Prostate gland (tissue), 2 donors: ENCODE measurements at places on chromosomes 2 and 18.
A peak's percentile ranks its signal among the peaks of the same experiment; 100 is the strongest.

DNA sequence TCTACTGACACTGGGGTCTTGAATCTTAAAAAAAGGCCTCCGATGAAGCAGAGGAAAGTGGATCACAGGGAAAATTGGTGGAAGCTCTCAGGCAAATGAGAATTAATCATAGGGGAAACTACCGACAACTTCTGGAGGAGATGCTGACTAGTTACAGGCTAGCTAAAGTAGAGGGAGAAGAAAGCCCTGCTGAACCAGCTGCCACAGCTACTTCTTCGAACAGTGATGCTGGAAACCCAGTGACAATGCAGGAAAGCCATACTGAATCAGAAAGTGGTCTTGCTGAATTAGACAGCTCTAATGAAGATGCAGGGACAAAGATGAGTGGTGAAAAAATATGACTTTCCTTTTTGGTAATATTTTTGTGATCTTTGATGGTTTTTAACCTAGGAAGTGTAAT is 44.9 kb upstream of the SLC3A1 start:
- DNase-seq: no peak

DNA sequence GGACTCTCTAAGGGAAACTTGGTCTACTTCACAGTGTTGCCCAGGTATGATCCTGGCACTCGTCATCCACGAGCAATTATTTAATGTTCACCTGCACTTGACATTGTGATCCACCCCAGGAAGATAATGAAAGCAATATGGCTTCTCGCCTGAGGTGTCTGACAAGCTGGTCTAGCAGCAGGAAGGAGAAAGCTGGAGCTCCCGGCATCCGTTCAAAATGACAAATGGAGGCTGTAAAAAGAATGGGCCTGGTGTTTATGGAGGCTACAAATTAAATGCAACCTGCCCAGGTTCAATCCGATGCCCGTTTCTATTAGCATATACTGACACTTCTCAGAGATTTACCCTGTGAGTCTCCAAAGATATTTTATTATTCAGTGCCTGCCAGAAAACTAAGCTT is 317.6 kb downstream of the CTNNA2 start:
- no peak for DNase-seq

- no peak for DNase-seq
These were observed 230.2 kb downstream of the CELF4 start for GRCh38 chr18:37335409-37335736.

DNA sequence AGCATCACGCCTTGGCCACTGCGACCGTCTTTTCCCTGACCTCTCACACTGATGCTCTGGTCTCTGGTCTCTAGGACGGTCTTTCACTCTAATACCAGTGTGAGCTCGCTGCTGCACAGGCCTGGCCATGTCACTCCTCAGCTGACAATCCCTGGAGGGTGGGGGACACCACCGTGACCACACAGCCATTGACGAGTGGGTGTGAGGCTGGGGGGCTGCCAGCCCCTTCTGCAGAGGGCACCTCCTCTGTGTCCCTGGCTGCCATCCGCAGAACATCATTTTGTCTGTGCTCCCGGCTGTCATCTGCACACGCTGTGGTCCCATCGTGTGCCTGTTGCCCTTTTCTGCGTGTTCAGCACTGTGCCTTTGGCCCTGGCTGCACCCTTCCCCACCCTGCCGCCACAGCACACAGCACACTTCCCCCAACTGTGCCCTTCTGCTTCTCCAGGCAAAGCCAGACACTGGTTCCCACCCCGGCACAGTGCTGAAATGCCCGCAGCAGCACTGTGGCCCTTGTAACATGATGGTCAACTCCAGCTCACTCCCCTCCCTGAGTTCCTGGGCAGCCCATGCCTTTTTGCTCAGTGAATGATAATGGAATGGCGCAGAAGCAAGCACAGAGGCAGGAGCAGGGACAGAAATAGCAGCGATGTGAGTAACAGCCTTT is 30.4 kb upstream of the INHBB start:
- DNase-seq: no peak

DNA sequence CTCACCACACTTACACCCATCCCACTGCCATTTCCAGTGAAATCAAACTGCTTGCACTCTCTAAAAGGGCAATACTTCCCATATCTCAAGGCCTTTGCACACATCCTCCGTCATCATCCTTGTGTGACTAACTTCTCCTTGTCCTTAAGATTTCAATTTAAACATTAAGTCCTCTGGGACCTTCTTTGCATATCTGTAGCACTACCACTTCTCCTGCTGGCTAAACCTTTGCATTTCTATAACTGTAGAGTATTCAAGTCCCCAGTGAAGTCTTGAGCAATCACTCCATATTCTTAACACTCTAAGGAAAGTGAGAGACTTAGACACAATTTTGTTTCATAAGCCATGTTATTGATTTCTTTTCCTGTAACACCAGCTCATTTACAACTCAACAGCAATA is 136.8 kb upstream of the EPHA4 start:
- no peak for DNase-seq

DNA sequence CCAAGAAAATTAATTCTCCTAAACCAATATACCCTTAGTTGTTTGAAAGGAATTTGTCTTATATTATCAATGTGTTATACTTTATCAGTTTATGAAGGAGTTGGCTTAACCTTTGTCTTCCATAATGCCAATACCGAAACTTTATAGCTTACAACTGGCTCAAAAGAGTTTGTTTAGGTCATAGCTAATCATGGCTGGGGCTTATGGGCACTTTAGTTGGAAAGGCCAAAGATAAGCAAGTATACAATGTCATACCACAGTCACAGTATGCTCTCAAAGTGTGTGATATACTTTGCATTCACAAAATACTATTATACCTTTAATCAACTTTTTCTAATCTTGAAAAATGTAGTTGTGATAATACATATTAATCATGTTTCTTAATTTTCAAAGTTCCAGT is 2.3 kb downstream of the KLHL41 start:
- no peak for DNase-seq

GRCh38 chr2:143146815-143147530 is 17.8 kb downstream of the ARHGAP15 start:
- DNase-seq: no peak

DNA sequence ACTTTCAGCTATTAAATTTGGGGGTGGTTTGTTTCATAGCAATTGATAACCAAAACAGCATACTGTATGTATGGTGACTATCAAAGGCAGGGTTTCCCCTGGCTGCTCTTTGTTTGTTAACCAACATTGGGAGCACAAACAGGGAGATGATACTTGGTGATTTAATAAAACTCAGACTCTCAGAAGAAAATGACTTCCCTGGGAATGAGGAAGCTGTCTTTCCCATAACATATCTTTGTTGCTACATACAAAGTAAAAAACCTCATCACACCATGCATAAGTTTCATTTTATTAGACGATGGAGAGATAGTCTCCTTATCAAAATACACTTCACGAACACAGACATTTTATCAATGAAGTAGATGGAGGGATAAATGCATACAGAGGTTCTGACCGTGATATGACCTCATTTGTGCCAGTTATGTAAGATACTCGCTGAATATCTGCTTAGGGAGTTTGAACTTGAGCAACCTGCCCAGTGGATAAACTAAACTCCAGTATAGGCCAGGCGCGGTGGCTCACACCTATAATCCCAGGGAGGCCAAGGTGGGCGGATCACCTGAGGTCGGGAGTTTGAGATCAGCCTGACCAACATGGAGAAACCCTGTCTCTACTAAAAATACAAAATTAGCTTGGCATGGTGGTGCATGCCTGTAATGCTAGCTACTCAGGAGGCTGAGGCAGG is 3.8 kb upstream of the NFE2L2 start:
- DNase-seq: no peak

- DNase-seq: no peak
These were observed 142.9 kb downstream of the CCDC102B start for GRCh38 chr18:68940754-68941153.

DNA sequence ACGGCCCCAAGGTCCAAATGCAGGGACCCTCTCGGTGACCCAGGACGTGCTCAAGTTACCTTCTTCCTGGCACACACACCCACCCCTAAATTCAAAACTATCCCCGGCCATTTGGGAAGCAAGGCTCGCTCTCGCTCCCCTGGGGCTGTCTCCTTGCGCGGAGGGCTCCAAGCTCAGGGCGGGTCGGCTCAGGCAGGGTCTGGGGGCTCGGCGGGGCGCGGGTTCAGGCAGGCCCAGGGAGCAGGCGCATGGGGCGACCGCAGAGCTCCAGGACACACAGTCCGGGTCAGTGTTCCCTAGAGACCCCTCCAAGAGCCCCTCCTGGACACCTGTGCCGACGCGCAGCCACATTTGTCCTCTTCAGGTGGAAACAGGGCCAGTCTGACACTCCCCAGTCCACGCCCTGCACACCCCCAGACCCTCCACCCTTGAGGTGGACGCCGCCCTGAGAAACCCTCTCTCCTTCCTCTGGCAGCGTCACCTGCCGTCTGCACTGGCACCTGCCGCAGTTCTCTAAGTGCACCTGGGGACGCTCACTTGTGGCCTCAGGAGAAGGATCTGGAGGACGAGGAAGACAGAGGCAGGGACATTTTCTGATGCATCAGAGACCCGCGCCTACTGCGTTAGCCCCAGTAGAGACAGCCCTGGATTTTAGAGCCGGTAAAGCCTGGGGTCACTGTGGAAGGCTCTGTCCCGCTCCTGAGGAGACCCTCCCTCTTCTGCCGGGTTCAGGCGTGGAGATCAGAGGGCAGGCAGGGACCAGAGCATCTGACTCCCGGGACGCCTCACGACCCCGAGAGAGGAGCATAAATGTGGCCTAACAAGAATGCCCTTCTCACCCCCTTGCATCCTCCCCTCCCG is 138.8 kb downstream of the TWIST2 start:
- DNase-seq: no peak

DNA sequence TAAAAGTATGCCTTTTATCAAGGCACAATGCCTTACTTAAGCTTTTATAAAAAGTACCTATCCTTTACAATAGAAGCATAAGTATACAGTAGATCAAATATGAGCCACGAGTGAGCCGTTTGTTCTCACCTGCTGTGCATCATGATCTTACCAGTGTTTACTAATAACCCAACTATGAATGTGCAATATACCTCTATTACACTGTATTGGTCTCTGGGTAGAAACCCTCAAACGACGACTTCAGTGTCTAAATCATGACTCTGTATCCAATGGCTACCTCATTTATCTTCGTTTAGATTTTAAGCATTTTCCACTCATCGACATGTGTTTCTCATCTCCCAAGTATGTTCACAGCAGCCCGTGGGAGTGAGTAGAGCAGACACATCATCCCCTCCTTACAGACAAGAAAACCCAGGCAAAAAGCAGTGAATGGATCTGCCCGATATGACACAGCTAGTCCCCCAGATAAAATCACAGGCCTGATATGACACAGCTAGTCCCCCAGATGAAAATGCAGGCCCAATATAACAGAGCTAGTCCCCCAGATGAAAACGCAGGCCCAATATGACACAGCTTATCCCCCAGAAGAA is 279.8 kb downstream of the TNS1 start:
- DNase-seq: no peak

DNA sequence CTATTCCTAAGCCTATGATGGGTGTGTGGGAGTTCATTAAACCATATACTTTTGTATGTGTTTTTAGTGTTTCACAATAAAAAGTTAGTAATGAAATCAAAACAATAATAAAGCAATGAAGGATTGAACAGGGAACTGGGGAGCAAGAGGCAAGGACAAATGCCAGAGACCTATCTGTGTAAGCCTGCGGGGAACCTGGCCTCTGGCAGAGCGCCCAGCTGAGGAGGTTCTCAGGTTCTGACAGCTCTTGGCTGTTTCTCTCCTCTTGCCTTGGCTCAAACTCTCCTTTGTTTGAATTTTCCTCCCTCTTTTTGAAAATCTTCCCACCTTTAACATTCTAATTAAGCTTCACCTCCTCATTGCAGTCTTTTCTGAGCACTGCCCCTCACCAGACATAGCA is 200.0 kb upstream of the NCKAP5 start:
- peak; percentile 59 for DNase-seq

GRCh38 chr2:179936141-179936540 is 71.0 kb downstream of the CWC22 start:
- no peak for DNase-seq

DNA sequence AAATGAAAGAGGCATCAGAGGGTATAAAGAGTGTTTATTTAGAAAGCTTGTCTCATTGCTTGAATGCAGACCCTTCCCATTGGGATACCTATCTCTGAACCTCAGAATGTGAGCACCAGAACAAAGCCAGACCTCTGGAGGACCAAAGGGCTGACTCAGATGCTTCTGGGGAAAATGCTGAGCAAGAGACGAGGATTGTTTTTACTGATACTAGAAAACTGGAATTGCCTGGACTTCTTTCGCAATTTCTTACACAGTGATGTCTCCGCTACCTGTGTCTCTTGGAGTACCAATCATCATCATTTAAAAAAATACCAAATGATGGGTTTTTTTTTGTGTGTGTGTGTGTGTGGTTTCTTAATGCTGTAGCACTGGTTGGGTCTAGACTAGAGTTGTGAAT is 55.6 kb upstream of the CCDC85A start:
- DNase-seq: no peak

GRCh38 chr2:68564426-68564825 is 79.0 kb upstream of the PROKR1 start:
- no peak for DNase-seq

GRCh38 chr2:231597014-231597611 is 4.4 kb downstream of the TEX44 start:
- no peak for DNase-seq

DNA sequence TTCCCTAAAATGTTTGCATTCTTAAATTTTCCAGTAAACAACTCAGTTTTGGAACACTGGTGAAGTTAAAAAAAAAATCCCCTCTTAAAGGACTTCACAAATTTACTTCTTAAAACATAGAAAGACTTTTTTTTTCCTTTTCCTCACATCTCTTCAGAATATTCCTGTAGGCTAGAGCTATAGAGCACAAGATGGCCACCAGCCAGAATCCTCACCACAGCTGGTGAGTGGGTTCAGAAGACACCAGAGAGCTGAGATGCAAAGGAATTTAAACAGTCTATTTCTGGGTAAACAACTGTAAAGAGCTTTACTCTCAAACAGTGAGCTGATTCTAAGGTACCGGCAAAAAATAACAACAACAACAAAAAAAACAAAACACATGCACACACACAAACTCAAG is 252.8 kb downstream of the LRP1B start:
- no peak for DNase-seq
